ENCODE measurements at places on chromosomes 3 and 15.

- DNase-seq = no peak
Measured at GRCh38 chr15:27036210-27036609, 65.2 kb downstream of the GABRG3 start.

DNA sequence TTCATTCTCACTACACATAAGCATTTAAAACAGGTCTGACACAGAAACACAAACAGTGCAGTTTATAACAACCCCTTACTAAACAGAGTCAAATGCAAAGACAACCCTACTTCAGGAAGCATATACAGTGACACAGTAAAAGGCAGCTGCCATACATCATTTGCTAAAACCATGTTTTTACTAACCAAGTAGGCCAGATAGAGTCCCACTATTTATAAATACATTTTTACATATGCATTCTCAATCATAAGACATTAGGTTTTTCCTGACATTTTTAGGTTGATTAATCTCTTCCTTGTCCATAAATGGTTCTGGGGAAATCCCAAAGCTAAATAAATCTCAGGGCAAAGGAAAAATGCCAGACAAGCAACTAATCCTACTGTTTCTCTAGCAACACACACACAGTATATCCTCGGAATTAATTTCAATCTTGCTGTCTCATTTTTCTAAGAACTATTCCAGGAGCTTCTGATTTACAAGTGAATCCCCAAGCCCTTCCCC is 39.0 kb downstream of the CHAC1 start:
- no peak for DNase-seq

DNA sequence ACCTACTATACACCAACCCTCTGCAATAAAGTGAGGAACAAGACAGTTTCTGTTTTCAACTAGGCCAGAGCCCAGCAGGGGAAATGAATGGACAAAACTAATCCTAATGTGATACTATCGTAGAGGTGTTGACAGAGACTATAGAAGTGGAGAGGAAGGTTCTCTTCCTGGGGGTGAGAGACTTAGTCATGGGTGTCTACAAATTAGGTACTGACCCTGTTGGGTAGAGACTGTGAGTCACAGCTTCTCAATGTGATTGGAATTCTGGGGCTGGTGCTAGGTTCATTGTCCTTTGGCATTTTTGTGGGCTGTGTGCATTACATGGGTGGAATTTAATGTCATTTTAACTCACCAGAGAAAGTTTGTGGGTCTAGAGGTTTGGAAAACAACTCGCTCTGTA is 79.3 kb downstream of the ADAMTSL3 start:
- peak; percentile 93 for DNase-seq

DNA sequence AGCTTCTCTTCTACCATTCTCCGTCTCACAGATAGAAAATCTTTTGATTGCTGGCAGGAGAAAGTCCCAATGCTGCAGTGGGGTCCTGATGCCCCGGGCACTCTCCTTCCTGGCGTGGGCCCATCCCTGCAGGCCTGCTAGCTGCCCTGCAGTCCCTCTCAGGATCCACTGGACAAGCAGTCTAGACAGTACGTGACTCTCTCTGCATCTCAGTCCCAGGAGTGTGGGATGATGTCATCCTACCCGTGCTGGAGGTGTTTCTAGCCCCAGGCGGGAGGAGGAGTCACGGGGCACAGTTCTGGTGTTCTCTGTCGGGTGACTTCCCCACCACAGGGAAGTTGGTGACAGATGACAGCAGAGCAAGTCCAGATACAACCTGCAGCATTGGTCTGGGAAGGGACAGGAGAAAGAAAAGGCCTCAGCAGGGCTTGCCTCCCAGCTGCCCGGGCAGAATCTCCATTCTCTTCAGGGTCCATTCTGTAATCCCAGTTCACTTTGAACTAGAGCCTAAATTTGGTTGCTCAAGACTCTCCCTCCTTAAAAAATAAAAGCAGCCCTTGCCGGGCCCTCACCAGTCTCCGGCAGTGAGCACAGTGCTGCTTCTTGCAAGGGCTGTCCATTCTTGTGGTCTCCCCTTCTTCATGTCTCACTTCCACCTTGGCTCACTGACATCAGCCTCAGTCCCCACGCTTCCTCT is 30.6 kb downstream of the SLC28A1 start:
- peak; percentile 96 for DNase-seq

- DNase-seq = no peak
Measured at GRCh38 chr3:9806688-9807589, 3.1 kb upstream of the TTLL3 start.

- DNase-seq = no peak
Measured at GRCh38 chr15:69653846-69654245, 201.2 kb downstream of the RPLP1 start.

DNA sequence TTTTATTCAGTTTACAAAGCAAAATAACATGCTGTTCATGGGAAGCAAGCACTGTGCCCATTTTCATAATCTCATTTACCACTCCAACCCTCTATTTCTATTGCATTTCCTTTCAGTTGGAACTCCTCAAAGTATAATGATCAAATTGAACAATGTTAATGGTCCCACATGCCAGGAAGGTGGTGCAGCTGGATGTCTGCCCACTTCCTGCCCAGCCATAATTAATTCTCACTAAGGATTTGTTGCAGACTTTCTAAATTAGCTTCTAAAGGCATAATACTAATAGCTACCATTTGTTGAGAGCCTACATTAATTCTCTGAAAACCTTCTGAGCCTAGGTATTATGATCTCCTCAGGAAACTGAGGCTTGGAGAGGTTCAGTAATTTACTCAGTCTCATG is 316.1 kb upstream of the TPM1 start:
- no peak for DNase-seq

DNA sequence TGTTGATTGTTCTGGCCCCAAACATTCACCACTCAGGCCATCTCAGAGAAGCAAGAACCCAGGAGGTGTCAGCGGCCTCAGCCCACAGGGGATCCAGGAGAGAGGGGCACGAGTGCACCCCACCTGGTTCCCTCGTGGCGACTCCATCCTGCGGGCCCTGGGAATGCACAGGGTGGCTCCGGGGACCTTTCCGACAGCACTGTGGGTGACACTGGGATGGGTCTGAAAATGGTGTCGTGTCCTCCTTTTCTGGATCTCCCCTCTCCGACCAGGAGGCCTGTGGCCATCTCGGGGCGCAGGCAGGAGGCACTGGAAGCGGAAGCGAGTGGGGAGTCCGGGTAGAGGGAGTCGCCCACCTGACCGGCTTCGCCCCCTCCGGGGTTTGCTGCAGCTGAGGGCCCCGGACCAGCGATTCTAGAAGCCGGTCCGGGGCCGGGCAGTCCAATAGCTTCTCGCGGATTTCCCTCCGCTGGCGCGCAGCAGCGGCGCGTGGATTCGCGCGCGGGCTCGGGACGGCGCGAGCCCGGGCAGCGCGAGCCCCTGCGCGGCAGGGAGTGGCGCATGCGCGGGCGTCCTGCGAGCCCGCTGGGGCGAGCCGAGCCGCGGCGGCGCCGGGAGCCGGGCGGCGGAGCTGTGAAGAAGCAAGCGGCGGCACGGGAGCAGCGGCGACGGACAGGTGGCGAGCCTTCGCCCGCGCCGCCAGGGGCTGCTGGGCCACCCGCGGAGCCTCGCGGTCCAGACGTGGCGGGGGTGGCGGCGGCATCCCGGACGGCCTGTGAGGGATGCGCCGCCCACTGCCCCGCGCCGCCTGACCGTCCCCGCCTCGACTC is at the start of gene DOCK3:
Gene DOCK3 (plus strand): TSS at position 579 of the 830 bp plus-strand sequence. CDS start 337 bp downstream, outside the sequence.
- peak; percentile 17 for DNase-seq

GRCh38 chr3:142846779-142847577 is 41.9 kb downstream of the PCOLCE2 start:
- DNase-seq = peak; percentile 54

- peak; percentile 35 for DNase-seq
Measured at GRCh38 chr3:40137591-40138295, 171.8 kb upstream of the EIF1B start.

DNA sequence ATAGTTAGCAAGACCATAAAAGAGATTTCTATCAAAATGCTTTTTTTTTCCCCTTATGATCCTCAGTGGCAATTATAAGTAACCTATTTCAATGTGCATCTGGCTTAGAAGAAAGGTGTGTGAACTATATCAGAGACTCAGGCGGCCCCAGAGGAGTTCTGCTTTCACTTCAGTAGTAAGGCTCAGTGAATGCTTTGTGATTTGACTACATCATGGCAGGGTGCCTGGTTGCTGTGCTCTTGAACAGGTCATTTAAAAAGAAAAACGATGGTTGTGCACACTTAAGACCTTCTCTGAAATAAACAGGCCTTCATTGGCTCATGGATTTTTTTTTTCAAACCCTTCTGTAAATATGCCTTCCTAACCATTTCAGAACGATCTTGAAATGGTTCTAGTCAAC is 400.4 kb upstream of the RARB start:
- DNase-seq = no peak

GRCh38 chr3:23751212-23751723 is 54.5 kb upstream of the UBE2E1 start:
- peak; percentile 78 for DNase-seq

GRCh38 chr3:171813897-171814460 is 3.7 kb upstream of the PLD1 start:
- DNase-seq = peak; percentile 74

GRCh38 chr3:141368062-141368924 is at the start of gene ZBTB38:
ZBTB38 (plus strand) TSS chr3:141368504; CDS start chr3:141442389, 73,885 bp downstream.
- peak; percentile 99 for DNase-seq

GRCh38 chr15:101406036-101406435 is 83.5 kb downstream of the PCSK6 start:
- no peak for DNase-seq

DNA sequence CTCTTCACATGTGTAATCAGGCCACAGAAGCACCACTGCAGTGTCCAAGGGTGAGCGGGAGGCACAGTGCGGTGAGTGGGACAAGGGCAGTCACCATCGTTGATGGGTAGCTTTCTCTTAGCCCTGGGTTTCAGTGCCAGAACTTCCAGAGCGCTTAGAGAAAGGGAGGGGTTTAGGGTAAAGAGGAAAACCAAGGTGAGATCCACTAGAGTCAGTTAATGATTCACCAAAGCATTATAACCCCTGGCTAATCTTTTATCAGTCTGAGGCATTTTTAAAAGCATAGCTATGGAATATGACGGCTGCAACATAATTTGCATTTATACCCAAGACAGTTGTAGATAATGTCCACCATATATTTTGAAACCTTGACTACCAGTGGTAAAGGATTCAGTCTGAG is 94.8 kb downstream of the SHQ1 start:
- DNase-seq = no peak

DNA sequence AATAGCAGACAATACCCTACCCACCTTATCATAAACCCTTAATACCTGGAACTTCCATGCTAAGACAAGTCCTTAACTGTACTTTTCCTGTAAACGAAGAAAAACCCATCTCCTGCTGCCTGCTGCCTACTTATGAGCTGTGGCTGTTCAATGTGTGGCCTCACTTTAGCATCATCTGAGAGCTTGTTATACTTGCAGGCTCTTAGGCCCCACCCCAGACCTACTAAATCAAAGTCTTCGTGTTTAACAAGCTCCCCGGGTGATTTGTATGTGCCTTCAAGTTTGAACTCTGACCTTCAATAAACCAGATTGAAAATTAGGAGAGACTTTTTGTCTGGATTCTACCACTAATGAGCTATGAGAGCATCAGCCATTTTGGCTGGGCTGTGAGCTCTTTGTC is 29.3 kb downstream of the TMEM41A start:
- DNase-seq = no peak

DNA sequence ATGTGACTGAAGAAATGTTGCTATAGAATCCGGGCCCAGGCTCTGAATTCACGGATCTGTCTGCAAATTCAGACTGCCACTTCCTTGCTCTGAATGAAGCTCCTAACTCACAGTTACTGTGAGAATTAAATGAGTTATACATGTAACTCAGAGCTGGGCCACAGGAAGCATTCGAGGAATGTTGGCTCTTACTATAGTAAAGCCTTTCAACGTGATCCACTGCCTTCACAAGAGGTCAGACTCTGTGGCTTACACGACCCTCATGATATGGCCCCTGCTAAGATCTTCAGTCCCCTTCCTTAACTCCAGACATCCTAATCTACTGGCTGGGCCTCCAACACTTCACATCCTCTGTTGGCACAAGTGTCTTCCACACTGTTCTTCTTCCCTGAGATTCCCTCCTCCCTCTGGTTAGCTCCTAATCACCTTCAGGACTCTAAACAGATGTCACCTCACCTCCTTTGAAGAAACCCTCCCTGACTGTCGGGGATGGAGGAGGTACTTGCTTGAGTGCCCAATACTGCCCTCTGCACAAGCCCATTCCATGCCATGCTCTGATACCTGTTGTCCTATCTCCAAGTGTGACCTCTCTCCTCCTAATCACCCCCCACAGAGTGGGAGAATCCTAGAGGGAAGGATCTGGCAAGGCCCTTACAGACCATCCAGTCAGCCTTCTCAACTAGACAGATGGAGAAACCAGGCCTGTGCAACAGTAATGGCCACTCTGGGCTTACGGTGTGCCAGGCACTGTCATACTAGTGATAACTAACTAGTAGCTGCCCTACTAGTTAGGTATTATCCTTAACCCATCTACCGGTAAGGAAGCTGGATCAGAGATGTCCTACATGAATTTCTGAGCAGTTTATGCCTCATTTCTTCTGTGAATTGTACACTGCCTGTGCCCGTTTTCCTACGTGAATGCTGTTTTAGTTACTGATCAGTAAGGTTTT is 1.3 kb downstream of the ACTR8 start:
- peak; percentile 33 for DNase-seq

GRCh38 chr3:106715286-106715685 is 662.0 kb upstream of the CCDC54 start:
- no peak for DNase-seq

DNA sequence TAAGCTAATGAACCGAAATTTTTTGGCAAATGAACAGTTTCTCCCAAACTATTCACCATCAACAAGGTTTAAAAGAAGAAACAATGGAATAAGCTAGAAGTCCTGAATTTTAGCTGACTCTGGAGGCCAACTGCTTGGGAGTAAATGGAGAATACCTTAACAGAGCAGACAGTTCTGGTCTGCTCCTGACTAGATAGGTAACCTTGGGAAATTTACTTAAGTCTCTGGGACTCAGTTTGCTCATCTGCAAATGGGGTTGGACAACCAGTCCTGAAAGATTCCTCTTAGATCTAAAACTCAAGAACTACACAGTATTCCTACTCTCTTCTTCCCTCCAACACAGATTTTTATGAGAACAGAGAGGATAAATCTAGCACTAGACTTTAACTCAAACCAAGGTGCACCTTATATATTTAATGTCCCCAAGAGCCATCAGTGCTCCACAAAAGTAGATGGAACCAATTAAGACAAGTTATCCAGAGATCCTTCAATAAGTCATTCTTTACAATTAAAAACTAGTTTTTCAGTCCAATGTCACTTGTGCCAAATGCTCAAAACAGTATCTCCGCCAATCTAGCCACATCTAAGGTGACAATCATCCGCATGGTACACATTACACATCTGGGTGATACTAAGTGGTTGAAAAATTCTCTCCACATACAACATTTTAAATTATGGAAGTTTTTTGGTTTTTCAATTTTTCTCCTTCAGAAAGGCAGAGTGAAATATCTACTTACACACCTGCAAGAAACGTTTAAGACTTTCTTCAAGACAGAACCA is 1.5 kb downstream of the RHOA start:
- no peak for DNase-seq

Measured in cardiac fibroblast (primary cell).